CMK (cell line): ENCODE measurements at places on chromosomes 12 and 14.

- DNase-seq = no peak
These were observed 238.6 kb downstream of the ZFP36L1 start for GRCh38 chr14:68554231-68554630.

GRCh38 chr12:41479426-41479825 is 291.3 kb downstream of the PDZRN4 start:
- no peak for DNase-seq

GRCh38 chr14:103719751-103720150 is 4.1 kb downstream of the ZFYVE21 start:
- DNase-seq = no peak

DNA sequence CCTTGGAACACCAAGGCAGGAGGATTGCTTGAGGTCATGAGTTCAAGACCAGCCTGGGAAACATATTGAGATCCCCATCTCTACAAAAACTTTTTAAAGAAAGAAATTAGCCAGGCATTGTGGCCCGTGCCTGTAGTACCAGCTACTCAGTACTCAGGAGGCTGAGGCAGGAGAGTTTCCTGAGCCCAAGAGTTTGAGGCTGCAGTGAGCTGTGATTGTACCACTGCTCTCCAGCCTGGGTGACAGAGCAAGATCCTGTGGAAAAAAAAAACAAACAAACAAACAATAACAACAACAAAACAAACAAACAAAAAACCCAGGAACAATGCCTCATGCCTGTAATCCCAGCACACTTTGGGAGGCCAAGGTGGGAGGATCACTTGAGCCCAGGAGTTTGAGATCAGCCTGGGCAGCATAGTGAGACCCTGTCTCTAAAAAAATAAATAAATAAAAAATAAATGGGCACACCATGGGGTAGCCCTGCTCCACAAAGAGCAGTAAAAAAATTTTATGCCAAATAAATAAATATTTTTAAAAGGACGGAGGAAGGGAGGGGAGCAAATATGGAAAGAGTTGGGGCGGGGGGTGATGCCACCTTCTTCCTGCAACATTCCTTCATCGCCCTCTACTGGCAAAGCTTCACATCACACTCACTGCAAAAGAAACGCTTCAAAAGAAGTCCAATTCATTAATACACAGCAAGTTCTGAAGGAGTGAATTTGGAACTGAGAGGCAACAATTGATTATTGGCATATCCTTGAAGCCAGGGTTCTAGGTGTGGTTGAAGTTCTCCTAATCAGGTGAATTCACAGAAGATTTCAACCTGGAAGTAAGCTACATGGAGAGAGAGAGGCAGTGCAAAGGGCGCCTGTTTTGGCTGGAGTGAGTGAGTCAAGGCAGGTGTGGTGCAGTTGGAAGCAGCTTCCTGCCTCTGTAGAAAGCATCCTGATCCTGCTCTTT is 8.8 kb upstream of the GNPTAB start:
- no peak for DNase-seq

- no peak for DNase-seq
These were observed 137.4 kb upstream of the PRMT8 start for GRCh38 chr12:3353621-3354020.

GRCh38 chr12:41681898-41682297 is 462.8 kb downstream of the GXYLT1 start:
- DNase-seq = no peak

GRCh38 chr12:116471544-116471943 is 87.6 kb upstream of the MAP1LC3B2 start:
- no peak for DNase-seq

GRCh38 chr12:89448526-89448925 is 76.1 kb downstream of the GALNT4 start:
- no peak for DNase-seq

- DNase-seq = no peak
These were observed 156.5 kb upstream of the EEA1 start for GRCh38 chr12:93085383-93086287.

GRCh38 chr12:97093187-97093683 is 186.2 kb downstream of the NEDD1 start:
- DNase-seq = no peak

DNA sequence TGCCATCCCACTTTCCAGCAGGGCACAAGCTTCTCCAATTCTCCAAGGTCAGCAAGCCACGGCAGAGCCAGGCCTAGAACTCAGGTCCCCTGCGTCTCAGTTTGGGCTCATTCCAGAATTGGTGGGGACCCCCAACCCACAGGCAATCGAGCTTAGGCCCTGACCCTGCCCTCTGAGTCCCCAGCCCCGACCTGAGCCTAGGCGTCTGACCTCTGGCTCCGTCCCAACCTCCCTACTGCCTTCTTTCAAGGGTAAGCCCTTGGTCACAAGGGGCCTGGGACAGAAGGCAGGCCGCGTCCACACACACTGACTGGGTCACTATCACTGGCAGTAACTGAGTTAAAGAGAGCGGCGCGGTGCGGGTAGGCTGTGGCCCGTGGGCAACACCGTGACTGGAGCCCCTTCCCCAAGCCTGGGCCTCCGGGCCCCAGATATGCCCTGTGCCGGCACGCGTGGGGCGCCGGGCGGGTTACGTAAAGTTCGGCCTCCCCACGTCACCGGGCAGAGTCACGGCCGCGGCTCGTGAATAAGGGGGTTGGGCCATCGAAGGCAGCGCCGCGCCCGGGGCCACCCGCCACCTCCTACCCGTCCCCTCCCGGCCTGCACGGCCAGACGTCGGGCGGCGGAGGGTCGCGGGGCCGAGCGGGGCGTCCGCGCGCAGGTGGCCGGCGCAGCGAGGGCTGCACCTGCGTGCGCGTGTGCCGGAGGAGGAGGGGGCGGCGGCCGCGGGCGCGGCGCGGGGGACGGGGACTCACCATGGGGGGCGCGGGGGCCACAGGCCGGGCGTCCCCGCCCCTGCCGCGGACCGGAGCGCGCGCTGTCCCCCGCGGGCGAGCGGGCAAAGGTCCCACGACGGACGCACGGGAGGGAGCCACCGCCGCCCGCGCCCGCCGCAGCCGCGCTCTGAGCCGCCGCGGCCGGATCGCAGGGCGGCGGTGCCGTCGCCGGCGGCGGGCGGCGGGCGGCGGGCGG is 516 bp downstream of the ANKRD9 start:
- DNase-seq = no peak
